NCI-H1417 treated with DMSO at 0.1 percent for 48 hours (cell line): ENCODE measurements at places on chromosomes 6 and 20.

DNA sequence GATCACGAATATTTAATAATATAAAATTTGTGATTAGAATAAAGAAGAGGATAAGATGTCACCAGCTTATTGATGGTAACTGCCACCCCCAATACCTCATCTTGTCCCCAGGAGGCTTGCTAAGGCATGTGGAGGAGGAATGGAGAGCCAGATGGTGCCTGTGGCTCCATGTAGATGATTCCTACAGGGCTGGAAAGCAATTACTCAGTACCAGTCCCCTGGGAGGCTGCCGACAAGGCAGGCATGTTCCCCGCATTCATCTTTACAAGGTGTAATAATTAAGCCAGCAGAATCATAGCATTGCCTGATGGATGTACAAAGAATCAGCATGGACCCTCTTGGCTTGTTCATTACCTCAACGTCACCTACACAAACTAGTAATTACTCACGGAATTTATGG lies 155.3 kb downstream of the PLCB1 start:
- peak; percentile 67 for DNase-seq

DNA sequence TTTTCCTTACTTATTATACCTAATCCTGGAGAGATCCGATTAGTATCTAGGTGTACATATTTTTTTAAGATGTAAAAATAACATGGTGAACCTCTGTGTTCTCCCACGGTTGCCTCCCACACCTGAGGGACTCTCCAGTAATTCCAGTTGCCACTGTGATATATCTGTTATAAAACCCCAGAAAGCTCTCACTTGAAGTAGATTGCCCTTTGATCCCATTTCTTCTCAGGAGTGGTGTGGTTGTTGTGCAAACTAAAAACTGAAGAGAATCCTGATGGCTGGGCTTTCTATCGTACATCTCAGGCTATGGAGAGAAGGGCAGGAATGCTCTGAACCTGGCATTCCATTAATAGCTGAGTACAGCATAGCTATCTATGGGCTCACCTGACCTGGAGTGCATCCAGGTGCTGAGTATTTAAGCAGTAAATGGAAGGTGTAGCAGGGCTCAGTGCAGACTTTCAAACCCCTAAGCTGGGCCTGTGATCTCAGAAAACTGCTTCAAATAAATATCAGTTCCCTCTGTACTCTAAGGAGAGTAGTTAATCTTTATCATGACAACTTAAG lies 41.0 kb downstream of the VGLL2 start:
- DNase-seq = no peak

DNA sequence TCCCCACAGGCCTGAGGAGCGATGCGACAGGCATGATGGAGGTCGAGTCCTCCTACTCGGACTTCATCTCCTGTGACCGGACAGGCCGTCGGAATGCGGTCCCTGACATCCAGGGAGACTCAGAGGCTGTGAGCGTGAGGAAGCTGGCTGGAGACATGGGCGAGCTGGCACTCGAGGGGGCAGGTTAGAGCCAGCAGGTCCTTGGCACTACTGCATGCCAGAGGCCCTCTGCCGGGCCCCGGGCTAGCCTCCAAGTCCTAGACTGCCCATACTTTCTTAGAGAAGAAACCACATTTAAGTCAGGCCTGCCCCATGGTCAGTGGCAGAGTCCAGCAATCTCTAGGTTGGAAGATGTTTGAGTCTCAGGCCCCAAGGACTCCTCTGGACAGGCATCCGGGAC lies 32.1 kb downstream of the PKIG start:
- DNase-seq = no peak

DNA sequence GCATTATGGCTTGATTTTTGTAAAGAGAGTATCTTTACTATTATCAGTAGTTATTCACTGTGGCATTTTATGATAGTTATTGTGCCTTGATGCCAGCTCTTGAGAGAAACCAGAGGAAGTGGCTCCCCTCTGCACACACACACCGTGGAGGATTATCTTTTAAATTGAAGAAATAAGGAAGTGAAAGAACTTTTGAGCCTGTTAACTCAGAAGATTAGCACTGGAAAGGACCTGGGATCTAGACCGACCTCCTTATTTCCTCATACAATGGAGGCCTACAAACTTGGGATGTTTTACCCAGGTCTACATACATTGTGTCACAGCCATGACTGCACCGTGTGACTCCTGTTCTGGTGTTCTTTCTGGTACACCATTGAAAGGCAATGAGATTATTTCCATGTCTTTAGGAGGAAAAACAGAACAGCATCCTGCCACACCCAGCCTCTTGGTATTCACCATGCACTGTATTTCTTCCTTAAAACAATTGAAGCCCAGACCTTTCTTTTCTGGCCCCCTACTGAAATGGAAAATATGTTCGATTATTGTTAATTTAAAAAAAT lies 40.6 kb downstream of the HECA start:
- DNase-seq = no peak

- DNase-seq = no peak
These were observed 140.3 kb upstream of the MCHR2 start for GRCh38 chr6:100134297-100134696.

- DNase-seq = no peak
These were observed 13.1 kb downstream of the LIN28B start for GRCh38 chr6:104969785-104970581.

DNA sequence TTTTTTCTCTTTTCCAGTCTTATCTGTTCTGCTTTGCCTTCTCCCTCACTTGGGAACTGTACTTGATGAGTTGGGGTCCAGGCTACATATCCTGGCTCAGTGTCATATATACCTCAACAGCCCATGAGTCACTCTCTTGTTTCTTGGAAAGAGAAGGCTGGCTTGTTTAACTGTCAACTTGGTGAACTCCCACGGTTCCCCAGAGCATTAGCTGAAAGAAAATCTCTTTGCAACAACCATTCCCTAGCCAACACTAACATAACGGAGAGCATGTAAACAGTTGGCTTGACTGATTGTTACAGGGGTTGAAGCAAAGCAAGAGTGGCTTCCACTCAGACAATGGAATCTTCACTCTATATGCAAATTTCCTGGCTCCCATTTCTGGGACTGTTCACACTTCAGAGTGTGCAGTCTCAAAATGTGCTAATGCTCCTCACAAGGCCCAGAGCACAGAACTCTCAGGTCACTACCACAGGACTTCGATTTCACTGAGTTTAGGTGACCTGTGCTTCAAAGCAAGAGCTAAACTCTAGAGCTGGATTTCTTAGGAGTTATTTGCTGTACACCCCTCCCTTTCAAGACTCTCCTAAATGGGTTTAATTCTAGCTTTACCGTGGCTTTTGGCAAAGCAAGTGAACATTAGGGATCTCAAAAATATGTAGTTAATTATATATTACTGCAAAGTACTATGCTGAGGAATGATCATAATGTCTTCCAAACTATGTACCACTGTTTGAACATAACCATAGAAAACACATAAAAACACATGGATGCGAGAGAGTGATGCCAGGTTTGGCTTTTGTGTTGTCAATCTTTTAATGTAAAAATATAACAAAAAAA lies 609.8 kb downstream of the RFPL4B start:
- DNase-seq = no peak

DNA sequence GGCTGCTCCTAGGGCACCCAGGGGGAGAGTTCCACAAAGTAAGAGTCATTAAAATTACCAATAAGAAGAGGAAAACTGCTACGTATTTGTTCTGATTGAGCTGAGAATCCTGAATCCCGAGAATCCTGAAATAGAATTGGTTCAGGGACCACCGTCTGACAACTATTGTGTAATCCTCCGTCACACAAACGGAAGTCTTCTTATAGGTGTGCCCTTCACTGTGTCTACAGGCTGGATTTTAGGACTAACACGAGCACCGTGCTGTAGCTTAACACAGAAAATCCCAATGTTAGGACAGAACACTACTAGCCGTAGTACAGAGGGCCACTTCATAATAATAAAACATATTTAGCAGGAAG lies 50.6 kb upstream of the RNF182 start:
- DNase-seq = peak; percentile 51

DNA sequence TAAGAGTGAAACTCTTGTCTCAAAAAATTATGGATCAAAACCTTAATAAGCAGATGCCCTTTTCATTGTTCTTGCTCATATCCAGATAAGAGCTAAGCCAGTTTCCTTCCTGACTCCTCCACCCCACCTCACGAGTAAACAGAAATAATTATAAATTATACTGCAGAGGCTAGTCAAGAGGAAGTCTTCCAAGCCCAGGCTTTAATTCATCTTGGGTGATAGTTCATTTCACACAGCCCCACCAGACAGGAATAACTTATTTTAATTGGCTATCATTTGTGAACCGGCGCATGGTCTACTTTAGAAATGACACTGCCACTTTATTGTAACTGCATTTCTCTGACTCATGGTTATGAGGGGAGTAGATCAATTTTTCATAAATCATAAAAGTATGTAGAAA lies 102.0 kb downstream of the BTBD3 start:
- DNase-seq = no peak

- no peak for DNase-seq
These were observed 2.4 kb downstream of the DYNLT1 start for GRCh38 chr6:158642097-158642601.

DNA sequence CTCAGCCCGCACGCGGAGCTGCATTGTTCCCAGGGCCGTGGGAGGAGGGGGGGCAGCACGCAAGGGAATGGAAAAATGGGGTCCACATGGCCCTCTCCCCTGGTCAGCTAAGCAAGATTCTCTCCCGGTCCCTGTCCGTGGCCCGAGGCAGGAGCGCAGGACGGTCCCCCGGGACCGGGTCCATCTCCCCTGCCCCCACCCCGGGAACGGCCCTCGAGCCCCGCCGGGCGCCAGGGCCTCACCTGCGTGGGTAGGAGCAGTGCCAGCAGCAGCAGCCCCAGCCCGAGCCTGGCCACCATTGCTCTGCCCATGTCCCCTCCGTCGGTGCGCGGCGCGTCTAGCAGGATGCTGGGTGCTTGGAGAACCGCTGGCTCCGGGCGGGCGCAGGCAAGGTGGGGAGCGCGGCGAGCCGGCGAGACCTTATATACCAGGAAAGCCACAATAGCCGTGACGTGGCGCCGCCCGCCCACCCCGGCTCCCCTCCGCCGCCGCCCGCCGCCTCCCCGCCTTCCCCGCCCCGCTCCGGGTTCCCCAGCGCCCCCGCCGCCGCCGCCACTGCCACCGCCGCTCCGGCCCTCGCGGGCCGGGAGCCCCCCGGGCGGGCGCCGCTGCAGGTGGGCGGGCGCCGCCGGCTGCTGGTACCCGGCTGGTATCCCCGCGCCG lies at the start of gene CD24:
TSS of gene CD24 (minus strand) at position 394 of the 663 bp plus-strand sequence. CDS start at position 311, 83 bp downstream.
- DNase-seq = no peak

- no peak for DNase-seq
These were observed 24.0 kb downstream of the STK35 start for GRCh38 chr20:2125474-2126112.

DNA sequence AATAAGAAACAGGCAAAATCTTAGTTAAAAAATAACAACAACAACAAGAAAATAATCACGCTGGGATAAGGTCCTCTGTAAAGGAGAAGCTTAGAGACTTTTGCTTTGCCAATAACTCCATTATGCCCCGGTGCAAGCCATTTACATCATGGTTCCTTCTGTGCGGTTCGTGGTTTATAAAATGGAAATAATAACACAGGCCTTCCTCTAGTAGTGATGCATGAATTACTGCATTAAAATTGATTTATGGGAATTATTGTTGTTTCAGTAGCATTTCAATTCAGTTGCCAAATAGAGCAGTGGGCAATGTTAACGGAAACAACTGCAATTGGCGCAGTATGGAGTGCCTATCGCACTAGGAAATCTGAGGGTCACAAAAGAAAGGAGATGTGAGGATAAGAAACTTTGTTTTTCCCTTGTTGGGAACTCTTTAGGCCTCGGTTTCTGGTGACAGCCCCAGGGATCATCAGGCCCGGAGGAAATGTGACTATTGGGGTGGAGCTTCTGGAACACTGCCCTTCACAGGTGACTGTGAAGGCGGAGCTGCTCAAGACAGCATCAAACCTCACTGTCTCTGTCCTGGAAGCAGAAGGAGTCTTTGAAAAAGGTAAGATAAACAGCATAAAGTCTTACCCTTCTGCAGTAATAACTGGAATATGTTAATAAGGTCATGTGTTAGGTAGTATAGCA lies 1.1 kb downstream of the CD109 start:
- DNase-seq = no peak

DNA sequence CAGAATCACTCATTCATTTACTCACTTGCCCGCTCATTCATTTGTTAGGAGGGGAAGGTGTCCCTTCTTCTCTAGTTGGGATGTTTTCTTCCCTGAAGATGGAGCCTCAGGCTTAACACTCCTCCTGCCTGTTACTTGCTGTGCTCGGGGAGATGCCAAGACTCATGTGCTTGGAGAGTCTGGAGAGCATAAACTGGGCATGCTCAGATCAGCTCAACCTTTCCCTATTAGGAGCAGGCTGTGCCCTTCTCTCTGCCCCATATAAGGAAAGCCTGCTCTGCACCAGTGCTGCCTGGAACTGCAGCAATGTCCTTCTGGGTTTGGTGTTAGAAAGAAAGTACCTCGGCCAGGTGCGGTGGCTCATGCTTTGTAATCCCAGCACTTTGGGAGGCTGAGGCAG lies 18.0 kb upstream of the UBE2V1 start:
- DNase-seq = no peak

DNA sequence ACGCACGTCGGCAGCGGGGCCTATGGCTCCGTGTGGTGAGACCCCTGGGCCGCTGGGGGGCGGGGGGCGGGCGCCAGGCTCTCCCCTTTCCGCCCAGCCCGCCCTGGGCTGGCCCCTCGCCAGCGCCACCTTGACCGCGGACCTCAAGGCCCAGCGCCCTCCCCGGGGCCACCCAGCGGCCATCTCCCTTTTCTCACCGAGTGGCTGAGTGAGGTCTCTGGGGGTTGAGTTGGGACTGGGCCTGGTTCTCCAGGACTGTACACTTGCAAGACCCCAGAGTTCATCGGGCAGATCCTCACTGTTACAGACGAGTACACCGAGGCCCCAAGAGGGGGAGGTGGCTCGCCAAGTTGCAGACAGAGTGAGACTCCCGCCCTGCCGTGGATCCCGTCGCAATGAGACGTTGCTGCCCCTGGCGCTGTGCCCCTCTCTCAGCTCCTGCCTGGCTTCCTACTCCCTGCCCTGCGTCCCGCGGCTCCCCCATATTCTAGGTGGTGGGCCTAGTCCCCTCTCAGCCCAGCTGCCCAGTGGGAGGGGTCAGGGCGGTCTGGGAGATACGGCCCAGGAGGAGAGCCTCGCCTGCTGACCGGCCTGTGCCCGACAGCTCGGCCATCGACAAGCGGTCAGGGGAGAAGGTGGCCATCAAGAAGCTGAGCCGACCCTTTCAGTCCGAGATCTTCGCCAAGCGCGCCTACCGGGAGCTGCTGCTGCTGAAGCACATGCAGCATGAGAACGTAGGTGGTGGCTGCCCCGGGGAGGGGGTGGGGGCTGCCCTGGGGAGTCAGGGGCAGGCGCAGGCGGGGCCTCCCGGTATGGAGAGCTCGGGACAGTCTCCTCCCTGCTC lies 576 bp downstream of the MAPK13 start:
- no peak for DNase-seq
